Stomach (tissue), 19 donors: ENCODE measurements at places on chromosomes 16 and 17. TPM values are rescaled to one million over a fixed set of nuclear protein-coding genes. Genes with fewer than 3 reads are reported as not detected.

The BRCA1 gene
- total RNA-seq = 47.5 TPM

The TBC1D26 gene
- total RNA-seq = not detected

The IKZF3 gene
- total RNA-seq = 4.7 TPM

The GPRC5C gene
- 114 TPM for total RNA-seq

The CSH1 gene
- not detected for total RNA-seq

The MT4 gene
- total RNA-seq = not detected
